ENCODE measurements at places on chromosomes 11 and 22.

GRCh38 chr11:47268448-47269001 lies 1.4 kb upstream of the MADD start:
- no peak for DNase-seq

GRCh38 chr11:57972013-57972367 lies 51.7 kb upstream of the OR9Q1 start:
- DNase-seq, result no peak

DNA sequence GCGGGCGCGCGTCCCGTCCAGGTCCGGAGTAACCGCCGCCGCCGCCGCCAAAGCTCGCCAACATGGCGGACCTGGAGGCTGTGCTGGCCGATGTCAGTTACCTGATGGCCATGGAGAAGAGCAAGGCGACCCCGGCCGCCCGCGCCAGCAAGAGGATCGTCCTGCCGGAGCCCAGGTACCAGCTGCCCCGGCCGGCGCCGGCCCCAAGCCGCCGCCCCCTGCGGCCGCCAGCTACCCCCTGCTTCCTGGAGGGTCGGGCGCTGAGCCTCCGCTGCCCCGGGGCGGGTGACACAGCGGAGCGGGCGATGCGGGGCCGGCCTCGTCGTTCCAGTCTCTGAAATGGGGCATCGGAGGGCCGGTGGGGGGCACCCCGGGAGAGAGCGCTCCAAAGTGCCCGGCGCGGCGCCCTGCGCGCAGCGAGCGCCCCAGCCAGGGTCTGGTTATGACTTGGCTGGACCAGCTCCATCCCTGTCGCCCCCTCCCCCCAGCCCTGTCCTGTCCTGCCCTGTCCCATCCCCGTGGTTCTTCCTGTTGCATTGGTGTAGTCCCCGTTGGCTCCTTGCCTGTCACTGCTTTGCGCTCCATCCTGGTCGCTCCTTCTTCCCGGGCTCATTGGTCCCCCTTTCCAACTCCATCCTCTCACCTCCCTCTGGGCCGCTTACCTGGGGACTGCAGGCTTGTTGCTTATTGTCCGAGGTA lies 653 bp downstream of the GRK3 start:
- no peak for DNase-seq

- DNase-seq, result no peak
Measured at GRCh38 chr11:75184757-75185425, 34.0 kb downstream of the SLCO2B1 start.

GRCh38 chr22:36413022-36413775 lies 25.4 kb upstream of the MYH9 start:
- no peak for DNase-seq

GRCh38 chr11:86228269-86229038 lies 16.1 kb upstream of the EED start:
- no peak for DNase-seq

DNA sequence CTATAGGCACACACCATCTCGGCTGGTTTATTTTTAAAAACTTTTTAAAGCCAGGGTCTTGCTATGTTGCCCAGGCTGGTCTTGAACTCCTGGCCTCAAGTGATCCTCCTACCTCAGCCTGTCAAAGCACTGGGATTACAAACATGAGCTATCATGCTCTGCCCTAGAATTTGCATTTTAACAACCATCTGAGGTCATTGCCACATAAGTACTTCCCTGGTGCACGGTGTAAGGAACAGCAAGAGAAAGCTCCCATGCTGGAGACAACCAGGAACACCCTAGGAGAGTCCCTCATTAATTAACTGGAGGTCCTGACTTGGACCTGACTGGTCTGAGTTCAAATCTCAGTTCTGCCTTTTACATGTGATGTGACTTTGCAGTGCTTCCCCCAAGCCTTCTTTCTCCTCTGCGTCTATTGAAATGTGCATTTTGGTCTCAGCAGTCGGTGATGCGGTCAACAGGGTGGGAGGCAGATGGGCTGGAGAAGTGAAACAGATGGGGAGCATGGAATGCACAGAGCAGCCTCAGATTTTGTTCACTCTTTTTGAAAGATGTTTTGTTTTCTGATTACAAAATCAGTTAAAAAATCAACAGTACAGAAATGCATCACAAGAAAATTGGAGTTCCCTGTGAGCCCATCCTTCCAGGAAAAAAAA lies 146.5 kb downstream of the MYO18B start:
- DNase-seq, result no peak

All from HFF-Myc (cell line).